Fibroblast of skin of left biceps (primary cell): ENCODE measurements at places on chromosomes 7 and 10.

- DNase-seq, result no peak
Observed at GRCh38 chr10:69449841-69450240, 1.4 kb upstream of the TSPAN15 start.

DNA sequence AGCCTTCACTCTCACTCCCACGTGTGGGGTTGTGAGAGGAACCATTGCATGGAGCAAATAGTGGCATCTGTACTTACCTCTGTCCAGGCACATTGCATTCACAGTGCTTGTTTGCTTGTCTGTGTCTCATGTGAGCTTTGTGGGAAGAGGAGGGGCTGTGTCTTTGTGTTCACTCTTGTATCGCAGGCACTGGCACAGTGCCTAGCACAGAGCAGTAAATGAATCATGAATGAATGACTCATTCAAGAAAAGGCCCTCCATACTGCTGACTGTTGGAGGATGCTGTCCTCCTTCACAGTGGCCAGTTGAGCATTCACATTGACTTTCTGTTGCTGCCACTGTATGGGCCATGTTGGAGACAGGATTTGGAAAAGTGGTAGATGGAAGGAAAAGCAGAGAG is 125.3 kb downstream of the SORCS3 start:
- no peak for DNase-seq

GRCh38 chr7:51223505-51223904 is 93.1 kb downstream of the COBL start:
- DNase-seq, result no peak

DNA sequence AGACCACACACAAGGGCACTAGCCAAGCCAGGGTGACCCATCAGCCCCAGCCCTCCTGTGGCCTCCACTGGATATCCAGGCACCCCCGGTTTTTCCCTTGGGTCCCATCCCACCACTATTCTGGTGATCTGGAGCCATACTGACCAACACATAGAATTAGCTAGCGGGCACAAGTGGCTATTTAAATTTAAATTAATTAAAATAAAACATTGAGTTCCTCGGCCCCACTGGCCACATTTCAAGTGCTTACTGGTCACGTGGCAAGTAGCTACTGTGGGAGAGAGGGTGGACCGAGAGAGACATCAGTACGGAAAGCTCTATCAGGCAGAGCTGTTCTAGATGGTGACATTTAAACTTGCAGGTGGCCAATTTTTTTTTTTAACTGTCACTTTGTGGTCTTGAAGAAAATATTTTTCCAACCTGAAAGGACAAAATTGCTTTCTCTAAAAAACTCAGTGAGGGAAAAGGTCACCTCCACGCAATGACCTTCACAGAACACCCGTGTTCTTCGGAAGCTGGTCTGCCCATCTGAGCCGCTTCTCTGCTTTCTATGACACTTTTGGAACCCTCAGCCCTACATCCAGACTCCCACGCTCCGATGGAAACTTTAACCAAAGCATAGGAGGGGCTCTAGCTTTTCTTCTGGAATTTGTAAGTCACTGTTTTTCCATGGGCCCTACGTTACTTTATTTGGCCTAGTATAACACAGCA is 30.0 kb downstream of the HIPK2 start:
- DNase-seq, result no peak

GRCh38 chr10:107443813-107444212 is 279.3 kb upstream of the SORCS1 start:
- DNase-seq, result no peak

DNA sequence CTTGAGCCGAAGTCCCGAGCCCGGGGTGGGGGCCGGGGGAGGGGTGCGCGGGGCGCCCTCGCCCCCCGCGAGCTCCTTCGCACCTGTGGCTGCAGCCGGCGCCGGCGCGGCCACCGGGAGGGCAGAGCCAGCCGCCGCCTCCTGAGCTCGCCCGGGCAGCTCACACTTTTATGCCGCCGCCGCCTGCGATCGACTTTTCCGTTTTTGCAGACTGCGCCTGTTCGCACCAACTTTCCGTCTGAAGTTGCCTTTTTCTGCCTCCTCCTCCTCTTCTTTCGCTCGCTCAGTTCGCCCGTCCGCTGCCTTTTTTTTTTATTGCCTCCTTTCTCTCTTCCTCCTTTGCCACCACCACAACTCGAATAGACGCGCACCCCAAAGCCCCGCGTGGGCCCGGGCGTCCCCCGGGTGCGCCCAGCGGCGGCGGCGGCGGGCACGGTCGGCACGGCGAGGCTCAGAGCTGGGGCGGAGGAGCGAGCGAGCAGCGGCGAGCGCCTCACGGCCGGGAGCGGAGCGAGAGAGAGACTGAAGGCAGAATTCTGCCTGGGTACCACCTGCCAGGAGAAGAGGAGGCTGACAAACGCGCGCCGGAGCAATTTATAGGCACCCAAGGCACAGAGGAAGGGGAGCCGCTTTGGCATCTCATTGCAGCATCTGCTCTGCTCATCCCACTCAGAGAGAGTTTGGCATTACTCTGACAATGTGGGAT is at the start of gene C1QL3:
Gene C1QL3, minus strand, starts transcription at position 569 of the 706 bp plus-strand sequence. CDS start 814 bp downstream, outside the sequence.
- DNase-seq, result no peak

DNA sequence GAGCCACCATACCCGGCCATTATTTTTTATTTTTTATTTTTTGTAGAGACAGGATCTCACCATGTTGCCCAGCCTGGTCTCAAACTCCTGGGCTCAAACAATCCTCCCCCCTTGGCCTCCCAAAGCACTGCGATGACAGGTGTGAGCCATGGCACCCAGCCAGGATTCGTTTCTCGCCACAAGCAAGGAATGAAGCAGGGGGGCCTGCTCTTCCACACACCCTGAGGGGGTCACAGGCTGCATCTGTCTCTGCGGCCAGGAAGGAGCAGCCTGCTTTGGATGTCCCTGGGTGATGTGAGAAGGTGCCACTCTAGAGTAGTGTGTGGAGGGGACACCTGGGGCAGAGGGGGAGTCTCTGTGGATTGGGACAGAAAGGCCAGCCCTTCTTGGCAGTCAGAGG is 61.3 kb upstream of the TNRC18 start:
- no peak for DNase-seq

- DNase-seq, result no peak
Observed at GRCh38 chr7:29197916-29198315, 3.3 kb downstream of the CHN2 start.

DNA sequence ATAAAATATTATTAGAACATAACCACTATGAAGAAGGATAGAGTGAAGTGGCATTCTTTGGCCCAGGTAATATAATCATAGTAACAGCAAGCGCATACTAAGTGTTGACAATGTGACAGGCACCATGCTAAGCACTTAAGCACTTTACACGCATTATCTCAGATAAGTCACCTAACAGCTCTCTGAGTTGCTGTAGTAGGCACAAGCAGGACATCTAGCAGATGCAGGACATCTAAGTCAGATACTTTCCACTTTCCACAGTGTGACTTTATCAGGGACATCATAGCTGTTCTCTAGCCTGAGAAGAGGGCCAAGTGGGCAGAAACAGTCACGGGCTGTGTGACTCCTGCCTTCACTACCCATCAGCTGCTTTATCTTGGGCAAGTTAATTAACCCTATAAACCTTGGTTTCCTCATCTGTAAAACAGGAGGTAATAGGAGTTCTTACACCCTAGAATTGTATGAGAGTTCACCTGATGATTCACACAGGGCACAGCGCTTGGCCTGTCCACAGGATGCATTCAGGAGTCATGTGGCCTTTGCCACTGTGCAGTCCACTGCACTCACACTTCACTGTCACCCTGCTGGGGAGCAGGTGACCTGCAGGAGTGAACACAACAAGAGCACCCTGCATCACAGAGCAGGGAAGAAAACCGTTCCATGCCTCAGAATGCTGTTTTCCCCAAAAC is 12.5 kb downstream of the LIPA start:
- no peak for DNase-seq

DNA sequence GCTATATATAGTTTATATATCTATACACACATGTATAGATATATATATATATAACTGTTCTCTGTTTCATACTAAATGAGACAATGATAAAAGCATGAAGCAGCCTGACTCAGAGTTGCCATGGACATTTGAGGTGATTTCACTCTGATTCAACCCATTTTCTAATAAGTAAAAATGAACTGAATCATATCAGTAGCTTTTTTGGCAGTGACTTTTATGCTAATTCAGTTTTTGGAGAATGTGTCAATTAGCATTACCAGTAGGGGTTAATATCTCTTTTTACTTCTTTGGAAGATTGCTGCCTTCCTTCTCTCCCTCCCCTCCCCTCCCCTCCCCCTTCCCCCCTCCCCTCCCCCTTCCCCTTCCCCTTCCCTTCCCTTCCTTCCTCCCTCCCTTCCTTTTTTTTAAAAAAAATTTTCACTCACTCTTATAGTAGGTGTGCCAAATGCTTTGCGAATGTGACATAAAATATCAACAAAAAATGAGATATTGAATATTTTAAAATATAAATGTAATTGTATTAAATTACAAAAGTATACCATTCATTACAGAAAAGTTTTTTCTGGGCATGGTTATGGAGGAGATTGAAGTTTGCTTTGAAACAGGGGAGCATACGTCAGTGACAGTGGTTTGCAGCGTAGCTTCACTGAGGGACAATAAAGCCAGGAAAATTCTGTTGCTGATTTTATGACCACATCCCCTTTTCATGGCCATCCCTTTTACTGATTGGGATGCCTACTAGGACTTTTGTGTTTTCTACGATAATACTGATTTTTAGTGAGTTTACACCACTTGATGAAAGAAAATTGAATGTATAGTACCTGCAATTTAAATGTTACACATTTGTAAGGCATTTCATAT is 64.0 kb upstream of the KLF6 start:
- peak; percentile 60 for DNase-seq

DNA sequence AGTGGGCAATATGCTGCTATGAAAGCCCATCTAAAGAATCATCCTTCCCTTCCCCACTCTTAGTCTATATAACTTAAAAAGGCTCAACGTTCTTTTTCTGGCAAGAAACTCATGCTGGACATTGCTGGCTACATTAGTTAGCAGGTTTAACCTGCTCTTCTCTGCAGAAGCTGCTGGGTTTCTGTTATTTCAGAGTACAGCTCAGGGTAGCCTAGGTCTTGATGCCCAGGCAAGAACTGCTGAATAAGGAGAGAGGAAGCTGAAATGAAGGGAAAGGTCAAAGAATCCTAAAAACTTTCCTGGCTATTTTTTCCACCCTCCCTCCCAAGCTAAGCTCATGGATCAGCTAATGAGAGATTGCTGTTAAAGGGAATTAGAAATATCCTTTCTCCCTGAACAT is 79.4 kb downstream of the ANKIB1 start:
- DNase-seq, result no peak

DNA sequence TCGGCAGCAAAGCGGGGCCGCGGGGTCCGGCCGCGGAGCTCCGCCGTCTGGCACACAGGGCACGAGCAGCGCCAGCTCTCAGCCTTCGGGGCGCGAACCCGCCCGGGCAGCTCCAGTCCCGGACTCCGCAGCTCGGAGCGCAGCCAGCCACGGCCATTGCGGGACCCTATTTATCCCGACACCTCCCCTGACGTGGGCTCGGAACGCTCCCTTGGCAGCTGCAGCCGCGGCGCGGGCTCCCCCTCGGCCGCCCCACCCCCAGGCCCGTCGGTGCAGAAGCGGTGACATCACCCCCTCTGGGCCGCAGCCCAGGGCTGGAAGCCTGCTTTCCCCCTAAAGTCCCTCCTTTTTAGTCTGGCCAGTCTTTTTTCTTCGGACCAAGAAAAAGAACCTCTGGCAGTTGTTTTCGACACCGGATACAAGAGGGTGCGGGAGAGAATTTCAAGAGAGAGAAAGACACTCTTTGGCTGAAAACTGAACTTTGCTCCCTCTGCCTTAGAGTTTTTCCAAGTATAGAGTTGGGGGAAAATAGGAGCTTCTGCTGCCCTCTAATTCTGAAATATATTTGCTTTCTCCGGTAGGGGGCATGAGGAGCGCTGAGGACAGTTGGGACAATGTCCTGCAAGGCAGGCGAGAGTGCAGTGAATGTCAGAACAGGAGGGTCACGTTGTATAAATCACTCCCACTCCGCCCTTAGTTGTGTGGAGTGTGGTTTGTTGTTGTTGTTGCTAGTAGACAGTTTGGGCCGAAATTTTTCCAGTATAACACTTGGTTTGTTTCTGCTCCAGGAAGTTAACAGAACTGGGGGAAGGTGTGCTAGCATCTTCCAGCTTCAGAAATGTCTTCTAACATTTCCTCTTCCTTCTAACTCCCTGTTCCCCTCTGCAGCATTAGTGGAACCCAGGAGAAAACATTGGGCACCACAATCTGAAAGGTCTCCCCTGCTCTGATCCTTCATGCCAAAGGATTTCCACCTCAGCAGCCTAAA is at the start of gene SFRP4:
Gene SFRP4, minus strand, starts transcription at position 145 of the 988 bp plus-strand sequence. CDS start 280 bp downstream, outside the sequence.
- no peak for DNase-seq

GRCh38 chr10:99435986-99436638 is 5.7 kb upstream of the GOT1 start:
- no peak for DNase-seq

GRCh38 chr10:110326351-110327032 is 21.8 kb upstream of the SMNDC1 start:
- no peak for DNase-seq

DNA sequence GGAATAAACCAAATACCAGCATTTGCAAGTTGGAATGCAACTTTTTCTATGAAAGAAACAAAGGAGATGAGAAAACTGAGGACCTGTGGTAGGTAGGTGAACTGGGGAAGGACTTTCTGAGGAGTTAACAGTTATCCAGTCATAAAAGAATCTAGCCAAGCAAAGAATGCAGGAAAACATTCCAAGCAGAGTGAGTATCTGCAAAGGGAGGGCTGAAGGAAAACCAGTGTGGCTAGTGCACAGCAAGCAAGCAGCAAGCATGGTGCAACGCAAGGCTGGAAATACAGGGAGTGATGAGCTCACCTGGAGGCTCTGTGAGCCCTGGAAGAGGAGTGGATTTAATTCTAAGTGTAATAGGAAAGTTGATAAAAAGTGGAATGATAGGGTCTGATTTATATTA is 44.0 kb downstream of the RTKN2 start:
- peak; percentile 48 for DNase-seq

DNA sequence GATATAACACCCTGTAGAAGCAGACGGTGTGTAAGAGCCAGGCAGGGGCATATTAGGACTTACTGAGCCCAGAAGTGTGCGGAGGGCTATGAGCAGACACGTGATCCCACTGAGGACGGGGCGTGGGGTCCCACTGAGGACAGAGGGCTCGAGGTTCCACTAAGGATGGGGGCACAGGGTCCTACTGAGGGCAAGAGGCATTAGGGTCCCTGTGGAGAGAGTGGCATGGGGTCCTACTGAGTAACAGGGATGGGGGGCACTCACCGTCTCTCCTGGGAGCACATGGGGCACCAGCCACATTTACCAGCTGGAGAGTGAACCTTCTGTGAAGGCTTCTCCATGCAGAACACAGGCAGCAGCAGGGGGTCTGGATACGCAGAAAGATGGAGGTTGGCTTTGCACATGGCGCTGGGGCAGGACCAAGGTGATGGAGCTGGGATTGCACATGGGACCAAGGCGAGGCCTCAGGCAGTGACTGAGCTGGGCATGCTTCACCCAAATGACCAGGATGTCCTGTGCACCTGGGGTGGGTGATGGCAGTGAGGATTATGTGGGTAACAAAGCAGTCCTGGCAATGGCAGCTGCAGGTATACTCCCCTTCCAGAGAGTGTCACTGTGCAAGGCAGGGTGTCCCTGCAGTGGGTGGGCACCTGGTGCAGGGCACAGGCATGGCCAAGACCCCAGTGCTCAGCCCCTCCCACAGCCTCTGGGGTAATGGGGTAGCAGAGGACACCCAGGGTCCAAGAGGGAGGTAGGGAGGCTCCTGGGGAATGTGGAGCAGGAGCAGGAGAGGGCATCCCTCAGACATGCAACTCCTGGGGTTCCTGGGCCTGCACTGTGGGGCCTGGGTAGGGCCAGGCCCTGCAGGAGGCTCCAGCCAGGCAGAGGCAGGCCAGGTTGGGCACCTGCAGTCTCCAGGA is 278.1 kb downstream of the TCERG1L start:
- DNase-seq, result no peak
